ENCODE measurements at places on chromosomes 1 and 21.

- DNase-seq: no peak
Measured at GRCh38 chr1:156262461-156263287, 14.8 kb upstream of the PAQR6 start.

DNA sequence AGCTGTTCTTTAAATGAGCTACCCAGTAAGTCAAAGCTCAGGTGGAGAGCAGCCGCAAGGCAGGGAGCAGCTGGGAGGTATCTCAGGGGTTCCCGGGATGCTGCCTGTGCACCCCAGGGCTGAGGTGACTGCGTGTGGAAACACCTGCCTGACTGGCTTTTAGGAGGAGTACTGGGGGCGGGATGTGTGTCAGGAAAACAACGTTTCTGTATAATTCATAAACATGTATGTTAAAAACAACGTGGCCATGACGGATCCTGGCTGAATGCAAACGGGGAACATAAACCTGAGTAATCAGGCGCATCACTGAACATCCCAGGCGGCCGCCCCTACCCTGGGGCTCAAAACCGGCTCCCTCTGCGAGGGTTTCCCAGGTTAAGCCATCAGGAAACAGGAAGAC is 1.5 kb downstream of the C1orf159 start:
- DNase-seq: no peak

- DNase-seq: no peak
Measured at GRCh38 chr1:101075926-101076325, 50.3 kb upstream of the DPH5 start.

GRCh38 chr1:151923422-151923821 is 14.1 kb upstream of the THEM4 start:
- no peak for DNase-seq

- DNase-seq: no peak
Measured at GRCh38 chr1:219731771-219732170, 118.9 kb upstream of the ZC3H11B start.
